ENCODE measurements at places on chromosomes 12 and 14. TPM values are rescaled to one million over a fixed set of nuclear protein-coding genes. Genes with fewer than 3 reads are reported as not detected.

- no peak for DNase-seq
Measured at GRCh38 chr12:106281804-106282203, 20.7 kb upstream of the TCP11L2 start.

DNA sequence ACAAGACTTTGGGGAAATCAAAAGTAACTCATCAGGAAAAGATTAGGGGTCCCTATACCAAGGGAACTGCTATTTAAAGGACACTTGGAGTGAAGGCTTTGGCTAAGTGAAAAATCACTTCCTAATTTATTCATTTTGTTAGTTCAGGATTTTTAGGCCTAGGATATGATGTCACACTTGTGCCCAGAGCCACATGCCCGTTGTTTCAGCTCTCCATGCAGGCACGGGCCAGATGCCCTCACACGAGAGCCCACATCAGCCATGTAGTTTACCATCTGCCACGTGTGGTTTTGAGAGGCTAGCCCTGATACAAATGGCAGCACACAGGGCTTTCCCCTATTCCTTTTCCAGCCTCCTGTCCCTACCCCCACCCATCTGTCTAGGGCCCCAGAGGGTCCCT is 11.9 kb upstream of the LRP1-AS start:
- no peak for DNase-seq

- DNase-seq = no peak
Measured at GRCh38 chr14:61041704-61042103, 60.7 kb downstream of the SLC38A6 start.

GRCh38 chr12:1107669-1108068 is 116.6 kb downstream of the ERC1 start:
- no peak for DNase-seq

Gene GIT2
- 66.0 TPM for total RNA-seq

GRCh38 chr14:31505411-31505810 is 17.6 kb upstream of the GPR33 start:
- no peak for DNase-seq

Gene SDS
- total RNA-seq = not detected

All from urinary bladder (tissue), 4 donors.